ENCODE measurements at places on chromosomes 2 and 18.

DNA sequence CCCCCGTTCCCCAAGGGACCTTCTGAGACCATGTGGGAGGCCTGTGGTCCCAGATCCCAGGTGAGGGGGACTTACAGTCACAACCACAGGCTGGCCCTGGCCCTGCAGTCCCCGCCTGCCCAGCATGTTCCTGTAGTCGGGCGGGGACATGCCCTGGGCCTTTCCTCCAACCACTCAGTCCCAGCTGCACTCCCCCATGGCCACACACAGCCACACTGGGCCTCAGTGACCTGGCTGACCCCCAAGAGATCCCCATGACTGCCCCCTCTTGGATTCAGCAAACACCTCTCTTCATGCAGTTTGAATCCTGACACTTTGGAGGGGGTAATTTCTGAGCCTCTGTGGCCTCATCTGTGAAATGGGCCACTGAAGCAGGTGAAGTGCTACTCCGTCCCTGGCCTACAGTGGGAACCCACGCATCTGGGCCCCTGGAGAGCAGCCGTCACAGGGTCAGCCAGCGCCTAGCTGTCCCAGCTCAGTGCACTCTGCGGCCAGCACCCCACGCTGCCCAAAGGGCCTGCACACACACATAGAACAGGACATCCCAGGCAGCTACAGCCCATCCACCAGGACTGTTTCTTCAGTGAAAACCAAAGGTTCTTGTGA lies 12.7 kb upstream of the ARHGEF4 start:
- DNase-seq = no peak
- no peaks in the 10 kb centered on the region for H3K36me3 ChIP-seq
- no peak overlapping the region for H3K27ac ChIP-seq
- H3K27me3 ChIP-seq = peaks cover 4% of the 10 kb centered on the region
- H3K4me1 ChIP-seq = peaks cover 62% of the 10 kb centered on the region

- no peaks in the 10 kb centered on the region for H3K36me3 ChIP-seq
- H3K27me3 ChIP-seq = peaks cover 9% of the 10 kb centered on the region
- no peak overlapping the region for H3K4me3 ChIP-seq
- peaks cover 12% of the 10 kb centered on the region for H3K4me1 ChIP-seq
- H3K27ac ChIP-seq = no peak overlapping the region
- no peak for DNase-seq
These were observed 143.8 kb upstream of the NDUFV2 start for GRCh38 chr18:8958660-8959059.

GRCh38 chr2:191171708-191172355 lies 21.0 kb upstream of the STAT4 start:
- H3K27ac ChIP-seq = no peak overlapping the region
- no peaks in the 10 kb centered on the region for H3K27me3 ChIP-seq
- no peak for DNase-seq
- no peak overlapping the region for H3K4me3 ChIP-seq
- no peaks in the 10 kb centered on the region for H3K36me3 ChIP-seq

- H3K27ac ChIP-seq = no peak overlapping the region
- peaks cover 6% of the 10 kb centered on the region for H3K4me1 ChIP-seq
- H3K27me3 ChIP-seq = no peaks in the 10 kb centered on the region
These were observed 50.5 kb upstream of the TSPYL6 start for GRCh38 chr2:54306556-54306955.

DNA sequence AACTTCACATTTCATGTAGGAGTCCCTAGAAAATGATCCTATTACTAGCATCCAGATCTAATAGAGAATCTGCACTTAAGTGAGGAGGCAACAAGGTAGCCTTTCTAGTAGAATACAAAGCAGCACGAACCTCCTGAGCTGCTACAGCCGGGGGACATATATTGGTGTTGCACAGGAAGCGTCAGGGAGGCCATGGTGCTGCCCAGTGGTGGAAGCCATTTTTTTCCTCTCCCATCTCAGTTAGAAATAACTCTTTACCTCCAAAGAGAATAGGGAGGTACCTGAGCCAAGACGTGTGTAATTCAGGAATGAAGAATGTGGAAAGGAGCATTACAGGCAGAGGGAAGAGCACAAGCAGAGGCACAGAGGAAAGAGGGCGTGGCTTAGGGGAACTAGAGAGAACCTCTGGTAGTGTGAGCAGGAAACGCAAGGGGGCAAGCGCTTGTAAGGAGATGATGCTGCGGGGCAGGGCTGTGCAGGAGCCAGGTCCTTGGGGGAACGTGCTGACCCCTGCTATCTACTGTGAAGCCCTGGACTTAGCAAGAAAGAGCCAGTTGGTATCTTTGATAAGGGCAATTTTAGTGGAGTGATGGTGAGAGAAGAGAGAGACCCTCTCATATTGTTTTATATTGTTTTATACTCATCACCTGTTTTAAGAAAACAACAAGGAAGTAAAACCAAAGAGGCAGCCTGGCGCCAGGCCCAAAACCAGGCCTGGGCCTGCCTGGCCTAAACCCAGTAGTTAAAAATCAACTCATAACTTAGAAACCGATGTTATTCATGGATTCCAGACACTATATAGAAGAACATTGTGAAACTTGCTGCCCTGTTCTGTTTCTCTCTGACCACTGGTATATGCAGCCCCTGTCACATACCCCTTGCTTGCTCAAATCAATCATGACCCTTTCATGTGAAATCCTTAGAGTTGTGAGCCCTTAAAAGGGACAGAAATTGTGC lies 50.0 kb upstream of the TTC39C start:
- no peaks in the 10 kb centered on the region for H3K36me3 ChIP-seq
- H3K27me3 ChIP-seq = peaks cover 24% of the 10 kb centered on the region
- no peak overlapping the region for H3K4me3 ChIP-seq
- H3K4me1 ChIP-seq = peaks cover 27% of the 10 kb centered on the region
- H3K27ac ChIP-seq = no peak overlapping the region
- no peak for DNase-seq

- H3K4me3 ChIP-seq = no peak overlapping the region
- DNase-seq = no peak
- H3K27me3 ChIP-seq = peaks cover 8% of the 10 kb centered on the region
- peaks cover 22% of the 10 kb centered on the region for H3K4me1 ChIP-seq
- H3K36me3 ChIP-seq = no peaks in the 10 kb centered on the region
These were observed 124.7 kb upstream of the CTAGE1 start for GRCh38 chr18:22542406-22542835.

- no peak overlapping the region for H3K4me3 ChIP-seq
- peaks cover 11% of the 10 kb centered on the region for H3K36me3 ChIP-seq
- peak; percentile 23 for DNase-seq
- peaks cover 18% of the 10 kb centered on the region for H3K4me1 ChIP-seq
- H3K27ac ChIP-seq = no peak overlapping the region
- H3K27me3 ChIP-seq = peaks cover 23% of the 10 kb centered on the region
These were observed 11.6 kb downstream of the SPATA3 start for GRCh38 chr2:231007286-231008098.

DNA sequence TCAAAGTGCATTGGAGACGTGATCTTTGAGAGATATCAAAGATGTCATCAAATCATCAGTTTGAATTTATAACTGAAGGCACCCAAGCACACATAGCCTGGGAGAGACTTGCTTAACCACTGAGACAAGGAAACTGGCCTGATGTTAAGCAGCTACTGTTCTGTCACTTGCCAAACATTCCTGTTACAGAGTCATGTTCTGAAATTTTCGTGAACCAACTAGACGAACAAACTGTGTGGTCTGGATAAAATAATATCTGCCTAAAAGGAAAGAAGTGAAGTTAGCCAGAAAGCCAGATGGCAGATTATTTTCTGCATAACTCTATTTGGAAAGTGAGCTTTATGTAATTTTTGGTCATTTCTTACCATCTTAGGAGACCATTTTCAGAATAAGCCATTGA lies 51.4 kb downstream of the SPATS2L start:
- H3K4me1 ChIP-seq = peaks cover 61% of the 10 kb centered on the region
- H3K27me3 ChIP-seq = no peaks in the 10 kb centered on the region
- H3K36me3 ChIP-seq = peaks cover 6% of the 10 kb centered on the region
- no peak overlapping the region for H3K4me3 ChIP-seq

DNA sequence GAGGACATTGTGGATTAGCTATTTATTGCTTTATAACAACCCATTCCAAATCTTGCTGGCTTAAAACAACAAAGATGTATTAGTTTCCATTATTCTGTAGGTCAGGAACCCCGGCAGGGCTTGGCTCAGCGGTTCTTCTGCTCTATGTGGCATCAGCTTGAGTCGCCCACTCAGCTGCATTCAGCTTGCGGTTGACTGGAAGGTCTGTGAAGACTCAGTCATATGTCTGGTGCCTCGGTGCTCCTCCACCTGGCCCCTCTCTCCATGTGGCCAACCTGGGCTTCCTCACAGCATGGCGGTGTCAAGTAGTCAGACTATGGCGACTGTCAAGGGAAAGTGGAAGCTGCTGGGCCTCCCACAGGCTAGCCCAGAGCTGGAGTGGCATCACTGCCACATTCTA lies 48.6 kb downstream of the EMILIN2 start:
- peaks cover 67% of the 10 kb centered on the region for H3K4me1 ChIP-seq
- H3K27ac ChIP-seq = no peak overlapping the region
- no peak for DNase-seq
- H3K4me3 ChIP-seq = no peak overlapping the region

DNA sequence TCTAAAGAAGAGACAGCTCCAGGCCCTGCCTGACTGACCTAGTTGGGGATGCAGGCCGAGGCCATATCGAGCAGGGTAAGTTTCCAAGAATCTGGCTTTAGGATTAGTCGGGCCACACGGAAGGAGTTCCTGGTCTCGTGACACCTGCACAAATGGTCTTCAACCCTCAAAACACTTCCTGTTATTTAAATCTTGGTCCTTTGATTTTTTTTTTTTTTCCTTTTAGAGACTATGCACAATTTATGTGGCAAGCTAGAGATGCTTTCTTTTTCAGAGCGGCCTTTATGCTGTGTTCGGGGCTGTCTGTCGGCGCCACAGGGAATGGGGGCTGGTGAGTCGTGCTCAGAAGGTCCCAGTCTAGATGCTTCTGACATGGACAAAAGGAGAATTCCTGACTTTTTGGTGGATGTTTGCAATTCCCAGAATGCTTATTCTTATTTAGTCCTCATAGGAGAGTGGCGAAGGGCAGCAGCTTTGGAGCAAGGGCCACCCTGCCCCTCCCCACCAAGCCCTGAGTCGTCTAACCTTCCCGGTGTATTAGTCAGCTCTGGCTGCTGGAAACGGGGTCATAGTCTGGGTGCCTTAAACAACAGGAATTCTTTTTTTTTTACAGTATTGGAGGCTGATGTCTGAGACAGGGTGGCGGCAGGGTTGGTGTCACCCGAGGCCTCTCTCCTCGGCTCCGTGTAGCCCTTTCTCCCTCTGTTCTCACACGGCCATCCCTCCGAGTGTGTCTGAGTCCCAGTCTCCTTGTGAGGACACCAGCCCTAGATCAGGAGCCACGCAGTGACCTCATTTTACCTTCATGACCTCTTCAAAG lies 27.4 kb downstream of the HPCAL1 start:
- no peak overlapping the region for H3K4me3 ChIP-seq
- no peak overlapping the region for H3K27ac ChIP-seq
- H3K4me1 ChIP-seq = peaks cover 55% of the 10 kb centered on the region
- peaks cover 3% of the 10 kb centered on the region for H3K36me3 ChIP-seq
